Pancreas (tissue), 10 donors: ENCODE measurements at places on chromosomes 4 and X.
A peak's percentile ranks its signal among the peaks of the same experiment; 100 is the strongest.

DNA sequence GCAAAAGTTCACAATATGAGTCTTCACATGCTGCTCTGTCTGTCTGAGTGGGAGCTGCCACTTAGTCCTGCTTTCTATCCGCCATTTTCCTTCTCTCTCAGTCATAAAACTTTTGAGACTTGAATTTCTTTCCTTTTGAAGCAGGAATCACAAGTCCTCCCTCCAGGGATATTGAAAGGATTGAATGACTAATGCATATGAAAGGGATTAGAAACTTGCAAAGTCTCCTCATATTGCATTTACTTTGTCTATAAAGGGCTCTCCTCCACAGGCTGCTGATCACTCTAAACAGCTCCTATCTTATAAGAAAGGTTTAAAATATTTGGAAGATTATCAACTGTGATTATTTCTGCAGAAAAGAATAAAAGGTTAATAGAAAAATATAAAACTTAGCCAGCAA lies 879.1 kb downstream of the ARAP2 start:
- no peak overlapping the region for H3K4me3 ChIP-seq
- no peak for DNase-seq
- H3K27ac ChIP-seq: no peak overlapping the region
- no peaks in the 10 kb centered on the region for H3K4me1 ChIP-seq
- no peaks in the 10 kb centered on the region for H3K27me3 ChIP-seq
- H3K36me3 ChIP-seq: no peaks in the 10 kb centered on the region

GRCh38 chrX:72054779-72055489 lies 76.8 kb downstream of the RTL5 start:
- H3K4me3 ChIP-seq: no peak overlapping the region
- no peak overlapping the region for H3K27ac ChIP-seq
- no peak for DNase-seq
- no peaks in the 10 kb centered on the region for H3K4me1 ChIP-seq
- no peaks in the 10 kb centered on the region for H3K36me3 ChIP-seq
- H3K27me3 ChIP-seq: no peaks in the 10 kb centered on the region

DNA sequence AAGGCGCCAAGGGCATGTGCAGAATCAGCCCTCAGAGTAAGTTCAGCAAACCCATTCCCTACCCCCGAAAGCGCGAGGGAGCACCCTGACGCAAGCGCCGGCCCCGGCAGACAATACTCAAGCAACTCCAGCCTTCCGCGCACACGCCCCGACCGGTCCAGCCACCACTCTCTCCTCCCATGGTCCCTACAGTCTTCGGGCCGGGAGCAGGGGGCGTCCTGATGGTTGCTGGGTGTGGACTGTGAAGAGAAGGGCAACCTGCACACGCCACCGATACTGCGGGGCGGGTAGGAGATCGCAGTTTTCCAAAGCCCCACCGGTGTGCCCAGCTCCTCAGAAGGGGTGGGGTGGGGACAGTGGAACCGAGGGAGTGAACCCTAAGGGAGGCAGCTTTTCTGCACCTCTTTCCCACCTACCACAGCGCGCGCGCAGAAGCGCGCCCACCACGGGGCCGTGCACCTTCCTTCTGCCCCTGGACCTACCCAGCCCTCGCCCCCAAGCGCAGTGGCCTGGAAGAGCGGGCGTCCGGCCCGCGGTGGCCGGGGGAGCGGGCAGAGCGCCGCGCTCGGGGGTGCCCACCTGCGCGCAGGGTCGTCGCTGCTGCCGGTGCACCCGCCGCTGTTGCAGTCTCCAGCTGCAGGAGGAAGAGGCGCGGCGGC lies 650.2 kb upstream of the DIPK2B start:
- H3K36me3 ChIP-seq: no peaks in the 10 kb centered on the region
- no peaks in the 10 kb centered on the region for H3K4me1 ChIP-seq
- H3K4me3 ChIP-seq: peak overlapping the region; percentile 31
- H3K27me3 ChIP-seq: peaks cover 4% of the 10 kb centered on the region
- peak; percentile 14 for DNase-seq
- no peak overlapping the region for H3K27ac ChIP-seq

GRCh38 chr4:15390494-15390893 lies 37.3 kb upstream of the C1QTNF7 start:
- no peaks in the 10 kb centered on the region for H3K4me1 ChIP-seq
- H3K4me3 ChIP-seq: no peak overlapping the region
- no peaks in the 10 kb centered on the region for H3K27me3 ChIP-seq
- H3K36me3 ChIP-seq: no peaks in the 10 kb centered on the region
- no peak overlapping the region for H3K27ac ChIP-seq

DNA sequence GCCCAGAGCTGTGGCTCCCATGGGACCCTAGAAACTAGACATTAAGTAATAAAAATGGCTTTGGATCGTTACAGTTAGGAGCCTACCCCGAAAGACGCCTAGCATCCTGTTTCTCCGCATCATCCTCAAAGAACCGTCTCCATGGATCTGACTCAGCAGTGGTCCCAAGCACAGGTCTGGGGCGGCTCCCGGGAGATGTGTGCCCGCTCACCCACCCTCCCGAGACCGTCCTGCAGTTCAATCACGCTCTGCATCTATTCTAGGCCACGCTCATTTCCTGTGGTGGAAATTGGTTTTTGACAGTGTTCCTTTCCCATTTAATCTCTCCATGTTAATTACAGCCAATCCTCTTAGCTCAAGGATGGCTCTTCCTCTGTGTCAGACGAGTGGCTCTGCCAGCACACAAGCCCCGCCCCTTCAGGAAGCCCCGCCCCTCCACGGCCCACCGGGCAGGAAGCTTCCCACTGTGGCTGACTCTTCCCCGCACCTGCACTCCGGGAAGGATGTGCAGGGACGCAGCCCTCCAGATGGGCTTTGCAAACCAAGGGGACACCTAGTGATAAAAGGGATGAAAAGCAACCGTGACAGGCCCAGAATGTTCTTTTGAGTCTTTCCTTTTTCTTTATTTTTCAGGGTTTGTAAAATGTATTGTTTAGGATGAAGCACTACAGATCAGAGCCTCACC lies 34.5 kb upstream of the HELT start:
- H3K27me3 ChIP-seq: no peaks in the 10 kb centered on the region
- H3K27ac ChIP-seq: no peak overlapping the region
- no peaks in the 10 kb centered on the region for H3K4me1 ChIP-seq
- no peaks in the 10 kb centered on the region for H3K36me3 ChIP-seq

- no peak for DNase-seq
- H3K27me3 ChIP-seq: no peaks in the 10 kb centered on the region
- no peaks in the 10 kb centered on the region for H3K36me3 ChIP-seq
- no peak overlapping the region for H3K4me3 ChIP-seq
- H3K4me1 ChIP-seq: no peaks in the 10 kb centered on the region
Measured at GRCh38 chr4:113587640-113588275, 173.8 kb downstream of the CAMK2D start.

GRCh38 chr4:2126309-2127043 lies 67.3 kb downstream of the NAT8L start:
- no peaks in the 10 kb centered on the region for H3K4me1 ChIP-seq
- H3K36me3 ChIP-seq: no peaks in the 10 kb centered on the region
- H3K27ac ChIP-seq: no peak overlapping the region

- no peaks in the 10 kb centered on the region for H3K4me1 ChIP-seq
- no peaks in the 10 kb centered on the region for H3K27me3 ChIP-seq
- no peak for DNase-seq
- no peaks in the 10 kb centered on the region for H3K36me3 ChIP-seq
- H3K4me3 ChIP-seq: no peak overlapping the region
Measured at GRCh38 chrX:74461384-74461783, 40.1 kb downstream of the SLC16A2 start.

GRCh38 chr4:72286185-72286584 lies 254.4 kb downstream of the NPFFR2 start:
- no peak overlapping the region for H3K4me3 ChIP-seq
- no peaks in the 10 kb centered on the region for H3K27me3 ChIP-seq
- H3K36me3 ChIP-seq: no peaks in the 10 kb centered on the region

GRCh38 chr4:128342762-128343161 lies 55.1 kb upstream of the PGRMC2 start:
- no peak overlapping the region for H3K4me3 ChIP-seq
- no peaks in the 10 kb centered on the region for H3K4me1 ChIP-seq
- H3K27ac ChIP-seq: no peak overlapping the region
- DNase-seq: no peak

GRCh38 chrX:143634309-143634662 lies 1.6 kb downstream of the SLITRK4 start:
- DNase-seq: peak; percentile 22
- H3K27me3 ChIP-seq: peaks cover 18% of the 10 kb centered on the region
- no peaks in the 10 kb centered on the region for H3K4me1 ChIP-seq
- peak overlapping the region; percentile 35 for H3K4me3 ChIP-seq
- no peak overlapping the region for H3K27ac ChIP-seq

- no peak overlapping the region for H3K4me3 ChIP-seq
- no peak for DNase-seq
- no peak overlapping the region for H3K27ac ChIP-seq
- peaks cover 11% of the 10 kb centered on the region for H3K27me3 ChIP-seq
Measured at GRCh38 chrX:131907488-131908314, 115.4 kb upstream of the STK26 start.

DNA sequence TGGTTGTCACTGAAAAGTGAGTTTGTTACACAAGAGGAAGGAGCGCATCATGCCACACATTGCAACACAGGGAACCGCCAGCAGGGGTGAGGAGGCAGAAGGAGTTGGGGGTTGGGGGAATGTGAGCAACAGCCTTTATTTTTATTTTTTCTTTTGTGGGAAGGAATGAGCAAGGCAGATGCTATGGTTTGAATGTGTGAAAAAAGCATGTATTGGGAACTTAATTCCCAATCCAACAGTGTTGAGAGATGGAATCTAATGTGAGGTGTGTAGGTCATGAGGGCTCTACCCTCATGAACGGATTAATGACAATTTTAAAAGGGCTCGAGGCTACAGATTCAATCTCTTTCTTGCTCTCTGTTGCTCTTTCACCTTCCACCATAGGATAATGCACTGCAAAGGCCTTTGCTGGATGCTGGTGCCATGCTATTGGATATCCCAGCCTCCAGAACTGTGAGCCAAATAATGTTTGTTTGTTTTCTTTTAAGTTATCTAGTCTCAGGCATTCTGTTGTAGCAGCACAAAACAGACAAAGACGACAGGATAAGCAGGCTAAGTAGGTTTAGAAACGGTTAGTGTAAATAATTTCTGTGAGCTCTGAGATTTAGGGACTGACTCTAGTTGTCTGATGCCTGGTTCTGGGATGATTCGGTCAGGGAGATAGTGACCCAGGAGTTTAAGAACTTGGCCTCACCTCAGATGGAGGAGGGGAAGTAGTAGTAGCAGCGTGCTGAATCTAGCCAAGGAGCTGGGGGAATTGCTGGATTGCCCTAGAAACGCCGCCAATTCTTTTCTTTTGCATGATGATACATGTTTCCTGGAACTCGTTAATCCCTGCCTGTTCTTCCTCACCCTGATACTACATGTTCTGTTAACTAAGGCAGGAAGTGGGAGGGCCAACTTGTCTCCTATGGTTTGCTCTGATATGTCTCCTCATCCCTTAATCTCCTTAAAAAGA lies 156.6 kb upstream of the CTSO start:
- H3K4me1 ChIP-seq: no peaks in the 10 kb centered on the region
- H3K36me3 ChIP-seq: no peaks in the 10 kb centered on the region
- H3K27ac ChIP-seq: no peak overlapping the region

DNA sequence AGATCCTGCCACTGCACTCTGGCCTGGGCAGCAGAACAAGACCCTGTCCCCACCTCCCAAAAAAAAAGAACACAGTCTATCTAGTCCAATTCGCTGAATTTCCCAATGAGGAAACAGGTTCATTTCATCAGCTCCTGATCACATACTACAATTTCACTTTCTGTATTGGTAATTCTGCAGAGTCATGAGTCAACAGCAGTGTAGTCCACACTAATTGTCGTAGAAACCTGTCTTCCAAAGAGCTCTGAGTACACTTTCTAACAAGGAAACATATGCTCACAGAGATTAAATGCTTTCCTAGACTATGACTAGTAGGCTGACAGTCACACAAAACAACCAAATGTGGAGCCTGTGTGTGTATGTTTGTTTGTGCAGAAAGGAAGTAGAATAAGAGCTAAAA lies 91.9 kb downstream of the GPC4 start:
- H3K27ac ChIP-seq: no peak overlapping the region
- no peaks in the 10 kb centered on the region for H3K4me1 ChIP-seq
- DNase-seq: no peak
- no peak overlapping the region for H3K4me3 ChIP-seq
- no peaks in the 10 kb centered on the region for H3K36me3 ChIP-seq

GRCh38 chr4:20297783-20298182 lies 46.1 kb downstream of the SLIT2 start:
- no peaks in the 10 kb centered on the region for H3K4me1 ChIP-seq
- no peak overlapping the region for H3K4me3 ChIP-seq
- no peak overlapping the region for H3K27ac ChIP-seq
- H3K36me3 ChIP-seq: no peaks in the 10 kb centered on the region
- H3K27me3 ChIP-seq: no peaks in the 10 kb centered on the region

- no peak for DNase-seq
- H3K36me3 ChIP-seq: no peaks in the 10 kb centered on the region
- no peaks in the 10 kb centered on the region for H3K4me1 ChIP-seq
- H3K27ac ChIP-seq: no peak overlapping the region
Measured at GRCh38 chrX:94366616-94367015, 692.6 kb downstream of the FAM133A start.

GRCh38 chrX:54029529-54030143 lies 14.6 kb downstream of the PHF8 start:
- no peak overlapping the region for H3K4me3 ChIP-seq
- no peaks in the 10 kb centered on the region for H3K4me1 ChIP-seq
- no peaks in the 10 kb centered on the region for H3K36me3 ChIP-seq
- DNase-seq: peak; percentile 40
- H3K27ac ChIP-seq: no peak overlapping the region
